ENCODE measurements at places on chromosomes 2 and 18.

DNA sequence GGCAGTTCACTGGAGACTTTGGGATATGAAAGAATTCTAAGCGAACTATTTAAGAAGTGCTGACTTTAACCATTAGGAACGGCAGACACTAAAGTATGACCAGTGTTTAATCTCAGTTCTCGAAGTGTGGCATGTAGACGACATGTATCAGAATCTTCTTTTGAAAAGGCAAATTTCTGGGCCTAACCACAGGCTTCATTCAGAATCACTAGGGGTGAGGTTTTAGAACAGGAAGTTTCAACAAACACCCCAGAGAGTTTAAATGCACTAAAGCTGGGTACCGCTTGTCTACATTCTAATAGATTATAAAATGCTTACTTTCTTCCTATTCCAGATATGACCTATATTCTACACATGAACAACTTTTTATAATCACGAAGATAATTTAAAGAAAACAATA is 180.3 kb downstream of the ANKRD44 start:
- DNase-seq = no peak

- no peak for DNase-seq
These were observed 133.8 kb upstream of the SCN7A start for GRCh38 chr2:166627893-166628292.

DNA sequence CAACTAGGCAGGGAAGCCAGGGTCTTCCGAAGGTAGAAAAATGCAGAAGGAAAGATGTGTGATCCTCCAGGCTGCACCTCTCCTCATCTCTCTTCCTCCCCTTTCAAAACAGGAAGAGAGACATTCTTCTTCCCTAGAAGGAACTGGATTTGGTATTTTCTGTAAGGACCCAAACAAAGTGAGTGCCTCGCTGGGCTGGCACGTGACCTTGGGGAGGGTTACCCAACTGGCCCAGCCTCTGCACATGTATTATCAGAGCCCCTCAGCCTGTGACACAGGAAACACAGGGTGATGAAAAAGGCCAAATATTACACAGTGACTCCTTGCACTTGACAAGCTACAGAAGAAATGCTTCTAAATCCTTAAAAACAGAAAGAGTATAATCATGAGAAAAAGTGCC is 2.3 kb downstream of the HJURP start:
- DNase-seq = no peak

DNA sequence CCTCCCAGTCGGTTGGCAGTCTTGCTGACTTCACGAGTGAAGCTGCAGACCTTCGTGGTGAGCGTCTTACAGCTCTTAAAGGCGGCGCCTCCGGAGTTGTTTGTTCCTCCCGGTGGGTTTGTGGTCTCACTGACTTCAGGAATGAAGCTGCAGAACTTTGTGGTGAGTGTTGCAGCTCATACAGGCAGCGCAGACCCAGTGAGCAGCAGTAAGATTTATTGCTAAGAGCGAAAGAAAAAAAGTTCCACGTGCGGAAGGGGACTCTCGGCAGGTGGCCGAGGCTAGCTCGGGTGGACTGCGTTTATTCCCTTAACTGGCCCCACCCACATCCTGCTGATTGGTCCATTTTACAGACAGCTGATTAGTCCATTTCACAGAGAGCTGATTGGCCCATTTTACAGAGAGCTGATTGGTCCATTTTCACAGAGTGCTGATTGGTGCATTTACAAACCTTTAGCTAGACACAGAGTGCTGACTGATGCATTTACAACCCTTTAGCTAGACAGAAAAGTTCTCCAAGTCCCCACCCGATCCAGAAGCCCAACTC is 240.3 kb downstream of the LRATD1 start:
- no peak for DNase-seq

- no peak for DNase-seq
These were observed 11.8 kb upstream of the SULT1C3 start for GRCh38 chr2:108228006-108228405.

DNA sequence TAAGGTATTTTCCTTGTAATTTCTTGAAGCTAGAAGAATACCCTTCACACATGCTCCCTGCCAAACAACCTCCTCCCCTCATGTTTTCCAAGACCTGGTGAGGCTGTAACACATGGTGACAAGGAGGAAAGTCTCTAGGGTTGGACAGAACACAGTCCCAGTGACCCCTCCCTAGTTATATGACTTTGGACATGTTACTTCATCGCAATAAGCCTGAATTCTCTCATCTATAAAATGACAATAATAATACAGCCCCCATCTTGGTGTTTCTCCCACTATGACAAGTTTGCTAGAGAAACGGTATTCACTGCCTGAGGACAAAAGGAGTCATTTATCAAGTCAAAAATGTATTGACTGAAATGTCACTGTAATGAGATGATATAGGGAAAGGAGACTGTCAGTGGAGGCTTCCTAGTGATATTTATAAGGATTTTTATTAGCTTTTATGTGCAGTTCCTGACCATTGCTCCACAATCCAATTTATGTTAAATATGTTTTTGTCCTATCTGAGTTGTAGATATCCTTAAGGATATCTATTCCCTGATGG is 464.4 kb downstream of the SUCLG1 start:
- no peak for DNase-seq

DNA sequence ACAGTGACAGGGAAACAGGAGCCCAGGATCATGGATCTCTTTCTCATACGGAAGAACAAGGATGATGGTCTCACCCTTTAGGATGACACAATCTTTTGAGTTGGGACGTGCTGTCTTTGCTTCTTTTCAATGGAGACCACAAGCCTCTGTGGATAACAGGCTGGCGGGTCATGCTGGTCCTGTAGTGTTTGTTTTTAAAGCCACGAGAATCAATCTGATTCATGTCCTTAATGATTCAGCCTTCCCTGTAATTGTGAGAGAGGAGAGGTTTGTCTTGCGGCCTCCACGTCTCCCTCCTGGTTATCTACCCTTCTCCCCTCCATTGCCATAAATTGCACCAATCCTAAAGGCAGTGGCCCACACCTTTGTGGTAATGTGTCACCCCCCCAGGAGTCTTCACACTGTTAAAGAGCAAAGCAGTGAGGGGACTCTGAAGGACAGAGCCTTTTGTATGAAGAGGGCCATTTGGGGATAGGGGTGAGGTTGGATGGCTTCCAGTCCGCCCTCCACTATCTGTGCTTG is 87.7 kb upstream of the TGFA start:
- DNase-seq = no peak

DNA sequence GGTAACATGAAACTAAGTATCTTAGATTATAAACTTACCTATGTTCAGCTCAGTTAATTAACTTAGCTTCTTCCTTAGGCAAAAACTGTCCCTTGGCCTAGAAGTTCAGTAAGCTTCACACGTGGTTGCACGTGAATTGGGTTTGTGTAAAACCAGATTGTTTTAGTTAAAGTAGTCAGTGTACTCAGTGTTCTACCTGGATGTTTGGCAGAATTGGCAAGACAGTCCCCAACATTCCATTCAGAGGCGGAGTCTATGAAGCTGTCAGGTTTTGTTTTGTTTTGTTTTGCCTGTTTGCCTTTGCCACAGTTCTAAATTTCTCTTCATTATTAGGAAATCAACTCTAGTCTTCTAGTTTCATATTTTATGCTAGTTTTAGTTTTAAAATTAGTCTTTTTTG is 105.3 kb upstream of the ZEB2 start:
- no peak for DNase-seq

GRCh38 chr18:51135364-51135763 is 62.1 kb downstream of the MEX3C start:
- no peak for DNase-seq

- no peak for DNase-seq
These were observed 7.9 kb downstream of the DYSF start for GRCh38 chr2:71461304-71461671.

- no peak for DNase-seq
These were observed 13.4 kb downstream of the GPR35 start for GRCh38 chr2:240638512-240639160.

- no peak for DNase-seq
These were observed 131.9 kb downstream of the MEIS1 start for GRCh38 chr2:66566726-66567399.

DNA sequence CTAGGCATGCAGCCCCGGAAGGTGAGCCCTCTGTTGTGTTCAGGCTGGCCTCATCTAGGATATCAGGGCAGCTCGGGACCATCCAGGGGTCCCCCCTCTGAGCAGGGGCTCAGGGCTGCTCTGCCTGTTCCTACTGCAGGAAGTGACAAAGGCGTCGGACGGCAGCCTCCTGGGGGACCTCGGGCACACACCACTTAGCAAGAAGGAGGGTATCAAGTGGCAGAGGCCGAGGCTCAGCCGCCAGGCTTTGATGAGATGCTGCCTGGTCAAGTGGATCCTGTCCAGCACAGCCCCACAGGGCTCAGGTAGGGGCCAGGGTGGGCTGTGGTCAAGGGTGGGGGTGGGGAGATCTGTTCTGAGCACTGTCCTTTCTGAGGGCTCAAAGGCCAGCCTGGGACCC is 13.1 kb downstream of the KCNIP3 start:
- DNase-seq = no peak

GRCh38 chr2:218296200-218296599 is 3.9 kb upstream of the TMBIM1 start:
- DNase-seq = no peak

Data from NCI-H2171 (cell line).